Common myeloid progenitor, CD34-positive (primary cell): ENCODE measurements at places on chromosomes 3 and 15.

DNA sequence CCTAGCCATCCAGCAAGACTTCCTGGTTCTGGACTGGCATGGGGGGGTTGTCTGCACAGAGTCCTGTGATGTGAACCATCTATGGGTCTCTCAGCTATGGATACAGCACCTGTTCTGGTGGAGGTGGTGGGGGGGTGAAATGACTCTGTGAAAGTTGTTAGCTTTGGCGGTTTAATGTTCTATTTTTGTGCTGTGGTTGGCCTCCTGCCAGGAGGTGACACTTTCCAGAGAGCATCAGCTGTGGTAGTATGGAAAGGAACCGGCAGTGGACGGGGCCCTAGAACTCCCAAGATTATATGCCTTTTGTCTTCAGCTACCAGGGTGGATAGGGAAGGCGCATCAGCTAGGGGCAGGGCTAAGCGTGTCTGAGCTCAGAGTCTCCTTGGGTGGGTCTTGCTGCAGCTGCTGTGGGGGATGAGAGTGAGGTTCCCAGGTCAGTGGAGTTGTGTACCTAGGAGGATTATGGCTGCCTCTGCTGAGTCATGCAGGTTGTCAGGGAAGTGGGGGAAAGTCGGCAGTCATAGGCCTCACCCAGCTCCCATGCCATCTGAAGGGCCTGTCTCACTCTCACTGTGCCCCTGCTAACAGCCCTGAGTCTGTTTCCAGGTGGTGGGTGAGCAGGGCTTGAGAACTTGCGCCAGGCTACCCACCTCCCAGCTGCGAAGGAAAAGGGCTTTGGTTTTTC, 7.1 kb upstream of the LARS2 start:
- DNase-seq = peak; percentile 72

DNA sequence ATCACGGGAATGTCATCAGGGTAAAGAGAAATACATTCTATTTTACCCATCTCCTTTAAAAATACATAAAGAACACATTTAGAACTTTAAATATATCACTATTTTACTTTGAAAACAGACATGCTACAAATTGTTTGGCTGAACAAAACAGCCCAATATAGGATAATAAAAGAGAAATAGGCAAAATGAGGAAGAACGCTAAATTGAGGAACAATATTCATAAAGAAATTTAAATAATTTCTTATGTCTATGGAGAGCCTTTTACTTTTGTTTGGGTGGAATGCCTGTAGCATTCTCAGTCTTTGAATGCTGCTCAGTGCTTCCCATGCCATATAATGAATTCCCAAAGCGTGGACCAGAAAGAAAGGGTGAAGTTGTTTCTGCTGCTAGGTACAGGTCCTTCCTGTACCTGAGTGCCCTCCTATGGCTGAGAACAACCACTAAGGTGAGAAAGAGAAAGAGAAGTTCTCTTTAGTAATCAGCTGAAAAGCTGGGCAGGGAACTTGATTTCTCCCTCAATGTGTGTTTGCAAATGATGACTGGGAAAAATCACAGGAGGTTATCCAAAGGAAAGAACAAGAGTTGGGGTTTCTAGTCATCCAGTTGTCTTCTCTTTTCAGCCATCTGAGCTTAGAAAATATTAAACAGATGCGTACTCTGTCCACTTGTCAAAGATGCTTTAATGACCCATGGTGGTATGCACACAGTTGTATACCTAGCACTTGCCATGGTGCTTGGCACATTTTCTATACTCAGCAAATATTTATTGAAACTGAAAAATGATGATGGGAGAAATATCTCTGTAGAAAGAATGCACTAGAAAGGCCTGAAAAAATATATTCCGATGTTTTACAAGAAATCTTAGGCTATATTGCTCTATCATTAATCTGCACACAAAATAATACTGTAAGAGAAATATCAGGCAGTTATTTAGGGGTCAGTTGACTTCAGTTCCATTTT, 404.6 kb downstream of the TIGIT start:
- DNase-seq = no peak

DNA sequence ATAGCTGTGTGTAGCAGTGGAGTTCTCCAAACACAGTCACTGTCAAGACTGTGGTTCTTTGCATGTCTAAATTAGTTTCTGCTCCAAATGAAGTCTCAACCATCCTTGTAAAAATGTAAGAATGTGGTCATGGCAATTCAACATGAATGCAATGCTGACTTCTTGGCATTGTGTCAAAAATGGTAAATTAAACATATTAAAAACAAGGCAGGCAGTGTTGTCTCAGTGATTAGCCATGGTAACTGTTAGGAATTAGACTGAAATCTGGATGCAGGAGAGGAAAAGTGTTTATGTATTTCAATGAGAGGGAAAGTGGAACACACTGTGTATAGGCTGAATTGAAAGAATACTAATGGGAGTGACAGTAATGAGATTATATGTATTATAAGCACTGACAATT, 597.2 kb downstream of the EDEM1 start:
- no peak for DNase-seq

GRCh38 chr3:12994357-12994606, 78.9 kb downstream of the IQSEC1 start:
- DNase-seq = no peak

- no peak for DNase-seq
Observed at GRCh38 chr3:156230278-156230900, 110.0 kb downstream of the KCNAB1 start.

DNA sequence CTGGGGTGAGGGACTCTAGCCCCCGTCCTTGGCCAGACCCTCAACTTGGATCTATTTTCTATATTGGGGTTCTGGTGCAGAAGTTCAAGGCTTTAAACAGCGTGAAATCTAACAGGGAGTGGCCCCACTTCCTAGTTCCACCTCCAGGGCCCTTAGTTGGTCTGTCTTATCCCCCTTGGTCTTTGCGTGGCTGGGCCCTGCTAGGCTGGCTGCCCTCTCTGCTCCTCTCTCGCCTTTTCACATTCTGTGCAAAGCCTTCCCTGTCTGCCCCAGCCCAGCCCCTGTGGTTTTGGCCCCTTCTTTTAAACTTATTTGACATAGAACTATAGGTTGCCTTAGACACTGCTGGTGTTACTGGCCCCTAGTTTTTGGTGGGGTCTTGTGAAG, 5.6 kb downstream of the PPCDC start:
- no peak for DNase-seq

DNA sequence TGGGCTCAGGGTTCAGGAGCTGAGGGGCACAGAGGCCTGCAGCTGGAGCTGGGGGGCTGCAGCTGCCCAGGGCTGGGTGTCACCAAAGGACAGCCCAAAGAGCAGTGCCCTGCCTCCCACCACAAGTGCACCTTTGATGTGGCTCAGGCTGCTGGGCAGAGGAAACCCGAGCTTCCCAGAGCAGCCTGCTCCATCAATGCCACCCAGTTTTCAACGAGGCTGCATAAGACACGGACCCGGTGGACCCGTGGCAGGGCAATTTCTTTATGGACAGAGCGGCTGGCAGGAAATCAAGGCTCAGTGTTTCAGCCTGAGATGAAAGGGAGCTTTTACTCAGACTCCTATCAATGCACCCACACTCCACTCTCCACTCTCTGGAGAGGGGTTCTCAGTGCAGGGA, 18.7 kb downstream of the SEMA5B start:
- DNase-seq = no peak

DNA sequence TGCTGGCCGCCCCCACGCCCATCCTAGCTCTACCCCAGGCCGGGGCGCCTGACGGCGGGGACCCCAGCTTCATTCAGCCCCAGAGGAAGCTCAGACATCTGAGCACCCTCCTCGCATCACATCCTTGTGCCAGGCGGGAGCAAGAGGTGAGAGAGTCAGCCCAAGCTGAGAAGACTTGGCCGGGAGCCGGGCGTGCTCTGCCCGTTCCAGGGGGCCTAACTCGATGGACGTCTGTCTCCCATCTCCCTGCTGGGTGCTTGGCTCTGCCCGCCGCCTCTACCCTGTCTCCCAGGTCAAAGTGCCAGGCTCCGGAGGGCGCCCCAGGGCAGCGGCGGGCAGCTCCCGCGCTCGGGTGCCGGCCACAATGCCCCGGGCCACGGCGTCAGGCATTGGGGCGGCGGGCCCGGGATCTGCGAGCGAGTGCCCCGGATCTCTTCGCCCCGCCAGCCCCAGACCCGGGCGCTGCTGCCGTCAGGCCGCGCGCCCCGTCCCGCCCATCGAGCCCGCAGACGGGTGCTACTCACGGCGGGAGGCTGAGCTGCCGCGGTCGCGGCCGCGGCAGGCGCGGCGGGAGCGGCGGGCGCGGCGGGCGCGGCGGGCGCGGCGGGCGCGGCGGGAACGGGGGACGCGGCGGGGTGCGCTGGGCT, 388 bp downstream of the DAPK2 start:
- no peak for DNase-seq
